ENCODE measurements at places on chromosomes 5 and 9. TPM values are rescaled to one million over a fixed set of nuclear protein-coding genes. Genes with fewer than 3 reads are reported as not detected.

GRCh38 chr9:14293801-14294200 lies 20.1 kb downstream of the NFIB start:
- no peak overlapping the region for H3K4me3 ChIP-seq
- DNase-seq = no peak
- peaks cover 44% of the 10 kb centered on the region for H3K4me1 ChIP-seq
- H3K27me3 ChIP-seq = no peaks in the 10 kb centered on the region

The OTP gene
- total RNA-seq = not detected

DNA sequence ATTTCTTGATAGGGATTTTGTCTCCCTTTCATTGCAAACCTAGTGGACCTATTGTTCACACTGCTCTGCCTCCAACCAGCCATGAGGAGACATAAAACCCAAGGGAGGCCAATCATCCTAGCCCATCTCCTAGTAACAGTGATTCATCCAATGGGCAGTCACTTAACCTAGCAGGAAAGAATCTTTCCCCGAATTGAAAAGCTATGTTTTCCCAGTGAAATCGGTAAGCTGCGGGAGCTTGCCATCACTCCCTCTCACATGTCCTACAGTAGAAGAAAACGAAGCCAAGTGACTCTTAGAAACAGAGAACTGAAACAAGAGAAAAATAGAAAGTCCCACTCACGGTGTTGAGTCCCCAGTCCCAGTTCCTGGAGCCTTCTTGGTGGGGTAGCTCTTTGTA lies 123.3 kb downstream of the SUSD1 start:
- no peak overlapping the region for H3K27ac ChIP-seq
- H3K36me3 ChIP-seq = no peaks in the 10 kb centered on the region
- H3K4me3 ChIP-seq = no peak overlapping the region
- peaks cover 34% of the 10 kb centered on the region for H3K4me1 ChIP-seq

- H3K36me3 ChIP-seq = no peaks in the 10 kb centered on the region
- H3K27ac ChIP-seq = no peak overlapping the region
Observed at GRCh38 chr5:142758062-142758795, 11.9 kb upstream of the ARHGAP26 start.

GRCh38 chr5:167008705-167009104 lies 1282.7 kb upstream of the WWC1 start:
- no peak overlapping the region for H3K4me3 ChIP-seq
- no peaks in the 10 kb centered on the region for H3K27me3 ChIP-seq
- no peaks in the 10 kb centered on the region for H3K36me3 ChIP-seq
- no peak for DNase-seq
- no peaks in the 10 kb centered on the region for H3K4me1 ChIP-seq
- H3K27ac ChIP-seq = no peak overlapping the region

DNA sequence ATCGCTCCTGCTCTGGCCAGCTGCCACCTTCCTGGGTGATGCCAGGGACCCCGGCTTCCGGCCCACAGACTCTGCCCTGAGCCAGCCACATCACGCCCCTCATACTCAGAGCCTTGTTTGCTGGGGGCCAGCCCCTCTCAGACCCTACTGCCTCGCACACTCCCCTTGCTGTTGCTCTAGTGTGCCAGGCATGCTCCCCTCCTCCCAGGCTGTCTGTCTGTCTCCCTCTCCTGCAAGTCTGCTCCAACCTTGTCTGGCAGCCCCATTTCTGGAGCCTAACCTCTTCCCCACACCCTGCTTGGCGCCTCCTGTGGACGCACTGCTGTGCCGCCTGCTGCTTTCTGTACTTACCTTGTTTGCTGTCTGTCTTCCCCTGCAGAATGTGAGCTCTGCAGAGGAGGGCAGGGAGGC lies 184.7 kb downstream of the HSPA4 start:
- no peaks in the 10 kb centered on the region for H3K36me3 ChIP-seq
- H3K27me3 ChIP-seq = no peaks in the 10 kb centered on the region
- no peaks in the 10 kb centered on the region for H3K4me1 ChIP-seq
- no peak overlapping the region for H3K27ac ChIP-seq
- DNase-seq = no peak

- H3K27me3 ChIP-seq = no peaks in the 10 kb centered on the region
- no peak overlapping the region for H3K4me3 ChIP-seq
- H3K36me3 ChIP-seq = no peaks in the 10 kb centered on the region
Observed at GRCh38 chr5:142106061-142106460, 2.5 kb upstream of the NDFIP1 start.

GRCh38 chr5:54136516-54137440 lies 173.6 kb downstream of the ARL15 start:
- H3K4me1 ChIP-seq = peaks cover 23% of the 10 kb centered on the region
- no peak overlapping the region for H3K4me3 ChIP-seq
- H3K27ac ChIP-seq = no peak overlapping the region
- no peak for DNase-seq

DNA sequence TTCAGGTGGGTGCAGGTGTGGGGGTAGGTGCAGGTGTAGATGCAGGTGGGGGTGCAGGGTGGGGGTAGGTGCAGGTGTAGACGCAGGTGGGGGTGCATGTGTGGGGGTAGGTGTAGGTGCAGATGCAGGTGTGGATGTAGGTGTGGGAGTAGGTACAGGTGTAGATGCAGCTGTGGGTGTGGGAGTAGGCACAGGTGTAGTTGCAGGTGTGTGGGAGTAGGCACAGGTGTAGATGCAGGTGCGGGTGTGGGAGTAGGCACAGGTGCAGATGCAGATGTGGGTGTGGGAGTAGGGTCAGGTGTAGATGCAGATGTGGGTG lies 94.6 kb downstream of the PHF2 start:
- H3K36me3 ChIP-seq = peaks cover 60% of the 10 kb centered on the region
- H3K4me1 ChIP-seq = no peaks in the 10 kb centered on the region
- DNase-seq = no peak
- no peak overlapping the region for H3K27ac ChIP-seq
- H3K4me3 ChIP-seq = no peak overlapping the region
- H3K27me3 ChIP-seq = no peaks in the 10 kb centered on the region

- no peak overlapping the region for H3K27ac ChIP-seq
- peaks cover 12% of the 10 kb centered on the region for H3K27me3 ChIP-seq
- H3K36me3 ChIP-seq = no peaks in the 10 kb centered on the region
- no peak for DNase-seq
- no peak overlapping the region for H3K4me3 ChIP-seq
- no peaks in the 10 kb centered on the region for H3K4me1 ChIP-seq
Observed at GRCh38 chr9:129732100-129732499, 20.7 kb downstream of the PTGES start.
